ENCODE measurements at places on chromosomes 5 and 9.

GRCh38 chr9:29637471-29638237, 2064.4 kb upstream of the C9orf72 start:
- DNase-seq = no peak

GRCh38 chr5:17267106-17267505, 49.7 kb downstream of the BASP1 start:
- DNase-seq = no peak

GRCh38 chr9:105693435-105694189, 729 bp upstream of the TMEM38B start:
- no peak for DNase-seq

- no peak for DNase-seq
These were observed 271.0 kb downstream of the FSTL4 start for GRCh38 chr5:133341296-133341695.

GRCh38 chr9:83570359-83570758, 32.2 kb upstream of the FRMD3 start:
- DNase-seq = no peak

DNA sequence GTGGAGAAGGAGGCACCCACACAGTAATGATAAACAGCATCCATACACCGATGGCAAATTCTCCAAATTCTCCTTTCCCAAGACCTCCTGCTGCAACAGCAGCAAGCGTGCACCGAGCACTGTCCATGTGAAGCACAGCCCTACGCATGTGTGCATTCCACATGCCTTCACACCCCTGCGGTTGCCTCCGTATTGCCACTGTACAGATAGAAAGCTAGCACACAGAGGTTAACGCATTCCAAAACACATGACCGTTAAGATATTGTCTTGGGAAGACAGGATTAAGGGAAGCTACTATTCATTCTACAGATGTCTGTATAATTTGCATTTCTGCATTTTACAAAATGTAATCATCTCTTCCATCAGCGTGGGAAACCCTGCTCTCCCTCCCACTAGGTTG, 6.6 kb downstream of the FLT4 start:
- no peak for DNase-seq

DNA sequence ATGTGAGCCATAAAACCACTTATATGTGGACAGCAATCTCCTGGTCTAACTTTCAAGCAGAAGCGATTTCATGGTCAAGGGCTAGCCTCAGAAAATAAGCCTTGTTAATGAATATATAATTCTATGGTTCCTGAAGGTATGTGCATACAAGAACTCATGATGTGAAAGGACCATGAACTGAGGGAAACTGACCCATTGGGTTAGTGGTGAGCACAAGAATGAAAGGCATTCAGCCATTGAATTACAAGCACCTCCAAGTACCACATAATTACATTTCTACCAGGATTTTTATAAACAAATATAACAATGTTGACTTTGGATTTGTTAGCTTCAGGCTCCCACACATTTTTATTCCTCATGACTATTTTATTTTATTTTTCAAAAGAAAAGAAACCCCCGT, 459.0 kb downstream of the TLE4 start:
- no peak for DNase-seq

DNA sequence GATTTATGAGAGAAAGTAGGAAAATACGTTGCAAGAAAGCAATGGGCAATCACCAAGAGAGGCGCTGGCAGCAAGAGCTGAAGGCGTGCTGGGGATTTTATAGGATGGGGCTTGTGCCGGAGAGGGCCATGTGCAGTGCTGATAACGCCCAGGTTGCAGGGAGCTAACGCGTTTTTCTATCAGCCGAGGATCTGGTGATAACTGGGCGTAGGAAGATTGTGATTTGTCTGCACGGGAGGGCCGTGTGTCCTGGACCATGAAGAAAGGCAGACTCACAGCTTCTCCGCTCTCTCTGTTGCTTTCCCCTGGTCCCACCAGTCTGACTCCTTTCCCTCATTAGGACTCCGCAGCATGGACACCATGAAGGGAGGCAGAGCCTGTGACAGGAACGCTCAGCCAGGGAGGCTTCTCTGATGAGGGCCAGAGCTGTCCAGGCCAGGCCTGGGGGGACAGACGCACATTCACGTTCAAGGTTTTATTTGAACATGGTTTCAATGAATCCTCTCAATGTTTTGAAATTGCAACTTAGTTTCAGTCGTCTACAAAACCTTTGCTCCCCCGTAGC, 11.9 kb upstream of the CACNA1B start:
- no peak for DNase-seq

DNA sequence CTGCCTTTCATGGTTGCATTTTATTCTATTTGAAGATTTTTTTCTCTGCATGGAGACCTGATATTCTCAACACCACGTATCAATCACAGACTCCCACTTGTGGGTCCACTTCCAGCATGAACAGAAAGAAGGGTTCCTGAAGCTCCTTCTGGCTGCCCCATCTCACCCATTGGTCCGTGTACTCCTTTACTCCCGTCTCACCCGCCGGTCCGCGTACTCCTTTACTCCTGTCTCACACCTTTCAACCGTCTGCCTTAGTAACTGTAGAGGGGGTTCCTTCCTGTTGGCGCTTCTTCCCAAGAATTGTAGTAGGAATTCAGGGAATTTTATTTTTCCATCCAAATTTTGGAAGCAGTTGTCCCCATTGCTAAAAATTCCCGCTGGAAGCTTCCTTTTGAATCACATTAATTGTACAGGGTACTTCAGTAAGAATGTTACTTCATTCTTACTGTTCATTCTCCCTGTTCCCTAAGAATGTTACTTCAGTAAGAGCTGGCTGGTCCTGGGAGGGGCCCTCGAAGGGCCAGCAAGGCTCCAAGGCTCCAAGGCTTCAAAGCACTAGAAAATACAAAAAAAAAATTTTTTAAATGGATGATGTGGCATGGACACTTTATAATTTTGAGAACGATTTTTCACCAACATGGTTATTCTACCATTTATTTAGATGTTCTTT, 3.9 kb upstream of the LPCAT1 start:
- no peak for DNase-seq

- no peak for DNase-seq
These were observed 91.3 kb downstream of the CAMSAP1 start for GRCh38 chr9:135815830-135816650.

DNA sequence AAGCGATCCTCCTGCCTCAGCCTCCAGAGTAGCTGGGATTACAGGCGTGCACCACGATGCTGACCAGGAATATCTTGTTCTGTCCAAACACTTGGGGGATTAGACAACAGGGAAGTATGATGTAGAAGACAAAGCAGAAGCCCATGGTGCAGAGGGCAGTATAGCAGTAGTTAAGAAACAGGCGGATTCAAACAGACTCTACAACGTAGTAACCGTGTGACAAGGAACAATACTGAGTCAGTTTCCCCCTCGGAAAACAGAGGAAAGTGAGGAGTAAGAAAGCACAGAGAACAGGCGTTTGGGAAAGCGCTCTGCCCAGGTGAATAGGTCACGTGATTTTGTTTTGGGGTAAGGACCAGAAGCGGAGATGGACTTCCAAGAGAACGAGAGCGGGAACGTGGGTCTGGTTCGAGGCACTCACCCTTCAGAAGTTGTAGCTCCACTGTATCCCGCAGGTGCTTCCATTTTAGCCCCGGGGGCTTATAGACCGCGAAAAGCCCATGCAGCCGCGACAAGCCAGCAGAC, 306 bp downstream of the TRUB2 start:
- DNase-seq = no peak
